ENCODE measurements at places on chromosomes 7 and 10. TPM values are rescaled to one million over a fixed set of nuclear protein-coding genes. Genes with fewer than 3 reads are reported as not detected.

A1CF gene
- 0.13 TPM for polyA plus RNA-seq

PNLIPRP2 gene
- 0.10 TPM for polyA plus RNA-seq

- DNase-seq: no peak
Observed at GRCh38 chr10:113310347-113310746, 242.5 kb upstream of the HABP2 start.

- no peak for DNase-seq
Observed at GRCh38 chr10:44971935-44972757, 6.5 kb downstream of the DEPP1 start.

DNA sequence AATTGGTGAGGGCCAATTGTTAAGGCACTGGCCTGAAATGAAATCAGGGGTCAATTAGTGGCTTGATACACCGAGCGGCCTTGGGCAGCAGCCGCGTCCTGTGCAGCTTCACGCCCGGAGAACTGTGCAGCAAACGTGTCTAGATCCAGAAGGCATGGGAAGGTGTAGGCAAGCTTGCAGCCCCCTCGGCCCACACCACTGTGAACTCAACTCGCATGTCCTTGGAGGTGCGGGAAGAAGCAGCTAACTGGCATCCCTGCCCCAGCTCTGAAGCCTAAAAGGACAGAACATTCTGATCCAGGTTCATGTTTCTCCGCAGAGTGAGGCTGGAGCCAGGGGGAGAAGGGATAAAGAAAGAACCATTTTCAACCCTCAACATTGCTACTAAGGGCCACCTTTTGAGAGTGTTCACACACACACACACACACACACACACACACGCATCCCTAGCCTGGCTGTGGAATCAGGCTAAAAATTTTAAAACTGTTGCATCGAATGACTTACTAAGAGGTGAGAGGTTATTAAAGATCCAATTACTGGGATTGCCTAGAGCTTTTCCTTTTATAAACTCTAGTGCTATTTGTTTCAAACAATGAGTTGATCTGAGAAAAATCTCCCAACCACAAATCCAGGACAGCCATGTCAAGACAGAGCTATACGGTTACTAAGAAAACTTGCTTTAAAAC, 104.0 kb downstream of the PARP12 start:
- DNase-seq: no peak

GRCh38 chr7:126440542-126440941, 812.2 kb downstream of the GRM8 start:
- DNase-seq: no peak

DNA sequence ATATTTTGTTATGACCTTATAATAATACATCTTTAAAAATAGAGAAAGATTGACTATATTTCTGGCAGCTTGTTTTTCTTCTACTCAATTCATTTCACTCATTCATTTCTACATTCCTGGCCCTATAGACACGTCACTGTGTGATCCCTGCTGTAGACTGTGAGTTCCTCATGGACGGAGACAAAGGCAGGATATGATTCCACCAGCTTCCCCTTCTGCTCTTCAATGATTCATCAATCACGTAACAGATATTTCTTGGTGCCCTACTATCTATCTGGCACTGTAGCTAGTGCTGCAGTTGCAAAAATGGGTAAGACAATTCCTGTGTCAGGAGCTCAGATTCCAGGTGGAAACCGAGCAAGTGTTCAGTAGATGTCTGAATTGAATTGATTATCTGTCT, 415.0 kb downstream of the SFMBT2 start:
- no peak for DNase-seq

DNA sequence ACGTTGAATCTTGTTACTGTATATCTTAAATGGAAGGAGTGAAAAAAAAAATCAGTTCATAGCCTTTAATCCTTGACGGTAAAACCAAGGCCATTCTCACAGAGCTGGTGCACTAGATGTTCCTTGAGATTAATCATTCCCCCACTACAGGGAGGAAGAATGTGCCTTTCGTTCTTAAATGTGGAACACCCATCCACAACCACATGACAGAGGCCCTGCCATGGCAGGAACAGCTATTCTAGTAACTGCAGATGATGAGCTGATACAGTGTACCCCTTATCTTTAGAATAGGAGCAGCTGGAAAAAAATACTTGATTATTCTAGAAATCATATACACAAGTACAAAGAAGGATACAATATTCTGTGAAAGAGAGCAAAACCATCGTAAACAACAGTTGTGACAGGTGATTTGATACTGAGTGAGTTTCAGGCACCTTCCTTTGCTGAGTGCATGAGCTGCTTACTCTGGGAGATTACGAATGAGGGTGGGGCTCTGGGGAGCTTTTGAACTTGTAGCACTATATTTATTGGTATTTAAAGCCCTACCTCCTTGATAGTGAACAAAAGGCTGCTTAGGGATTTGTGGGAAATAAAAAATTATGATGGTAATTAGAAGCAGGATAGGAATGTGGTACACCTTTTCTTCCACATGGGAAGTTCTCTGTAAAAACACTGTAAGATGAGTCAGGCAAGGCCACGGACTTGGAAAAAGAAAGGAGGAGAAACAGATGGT, 244.4 kb upstream of the SLC26A5 start:
- DNase-seq: no peak

- no peak for DNase-seq
Observed at GRCh38 chr7:35011085-35011484, 26.2 kb downstream of the DPY19L1 start.
